Suprapubic skin (tissue), 4 donors: ENCODE measurements at places on chromosomes 5 and 9. TPM values are rescaled to one million over a fixed set of nuclear protein-coding genes. Genes with fewer than 3 reads are reported as not detected.

PCDHGA8 gene
- total RNA-seq: 1.1 TPM

GRCh38 chr5:149004559-149004958, 58.3 kb downstream of the SH3TC2 start:
- no peak overlapping the region for H3K27ac ChIP-seq
- no peaks in the 10 kb centered on the region for H3K36me3 ChIP-seq
- DNase-seq: no peak
- H3K27me3 ChIP-seq: no peaks in the 10 kb centered on the region
- peaks cover 20% of the 10 kb centered on the region for H3K4me1 ChIP-seq

DNA sequence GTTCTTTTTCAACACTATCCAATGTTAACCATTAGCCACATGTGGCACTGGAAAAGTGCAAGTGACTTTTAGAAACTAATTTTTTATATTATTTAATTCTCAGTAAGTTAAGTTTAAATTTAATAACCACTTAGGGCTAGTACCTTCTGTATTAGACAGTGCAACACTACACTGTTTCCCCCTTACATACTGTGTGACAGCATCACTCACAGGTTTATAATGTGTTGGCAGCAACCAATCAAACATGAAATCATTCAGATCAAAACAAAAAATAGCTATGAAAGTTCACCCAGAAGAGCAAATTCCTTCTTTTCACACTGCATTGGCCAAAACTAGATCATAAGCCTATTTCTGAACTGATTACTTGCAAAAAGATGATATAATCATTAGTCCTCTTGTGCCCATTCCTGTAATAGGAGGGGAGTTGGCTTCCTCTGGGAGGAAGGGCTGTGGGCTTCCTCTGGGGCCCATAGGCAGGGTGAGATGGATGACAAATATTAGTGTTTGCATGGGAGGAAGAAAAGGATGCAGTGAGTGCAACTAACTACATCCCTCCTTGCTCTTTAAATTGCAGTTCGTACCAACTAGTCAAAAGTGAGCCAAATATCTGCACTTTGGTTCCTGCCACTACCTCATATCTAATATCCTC, 708.1 kb upstream of the RGMB start:
- no peaks in the 10 kb centered on the region for H3K4me1 ChIP-seq
- no peaks in the 10 kb centered on the region for H3K27me3 ChIP-seq
- no peaks in the 10 kb centered on the region for H3K36me3 ChIP-seq
- no peak overlapping the region for H3K4me3 ChIP-seq
- no peak for DNase-seq
- no peak overlapping the region for H3K27ac ChIP-seq

ARHGEF28 gene
- 46.7 TPM for total RNA-seq

- no peaks in the 10 kb centered on the region for H3K4me1 ChIP-seq
- DNase-seq: no peak
- H3K27ac ChIP-seq: no peak overlapping the region
Observed at GRCh38 chr9:31394015-31394473, 990.4 kb upstream of the ACO1 start.

DNA sequence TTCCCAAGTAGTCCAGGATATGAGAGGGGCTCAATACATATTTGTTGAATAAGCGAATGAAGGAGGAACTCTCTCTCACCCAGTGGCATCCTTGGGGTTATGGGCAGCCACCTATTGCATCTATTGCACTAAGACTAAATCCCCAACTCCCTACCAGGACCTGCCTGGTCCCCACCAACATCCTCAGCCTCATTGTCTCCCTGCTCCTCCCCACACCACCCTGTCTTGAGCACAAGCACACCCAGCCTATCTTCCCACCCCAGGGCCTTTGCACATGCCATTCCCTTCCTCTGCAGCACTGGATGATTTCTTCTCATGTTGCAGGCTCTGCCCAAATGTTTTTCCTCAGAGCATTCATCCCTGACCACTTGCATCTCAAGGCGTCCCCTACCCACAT, 133.8 kb downstream of the BARX1 start:
- H3K27me3 ChIP-seq: peaks cover 66% of the 10 kb centered on the region
- no peaks in the 10 kb centered on the region for H3K36me3 ChIP-seq
- no peak overlapping the region for H3K27ac ChIP-seq
- H3K4me3 ChIP-seq: no peak overlapping the region
- no peaks in the 10 kb centered on the region for H3K4me1 ChIP-seq
- DNase-seq: no peak

DNA sequence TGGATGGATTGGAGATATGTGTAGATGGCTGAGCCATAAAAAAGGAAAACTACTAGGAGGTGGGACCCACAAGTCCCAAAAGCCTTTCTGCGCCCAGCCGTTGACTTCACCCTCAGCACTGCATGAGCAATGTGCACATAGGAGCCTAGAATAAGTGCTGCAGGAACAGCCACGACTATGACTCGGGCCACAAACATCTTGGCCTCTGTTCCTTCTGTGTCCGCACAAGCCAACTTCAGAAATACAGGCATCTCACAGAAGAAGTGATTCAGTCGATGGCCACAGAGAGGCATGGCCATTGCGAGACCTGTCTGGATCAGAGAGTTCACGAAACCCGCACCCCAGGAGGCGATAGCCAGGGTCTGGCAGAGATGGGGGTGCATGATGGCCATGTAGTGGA, 587 bp downstream of the OR2Y1 start:
- H3K36me3 ChIP-seq: no peaks in the 10 kb centered on the region
- H3K27me3 ChIP-seq: peaks cover 22% of the 10 kb centered on the region
- H3K4me3 ChIP-seq: no peak overlapping the region
- no peaks in the 10 kb centered on the region for H3K4me1 ChIP-seq

- H3K27ac ChIP-seq: no peak overlapping the region
- no peaks in the 10 kb centered on the region for H3K27me3 ChIP-seq
- peaks cover 13% of the 10 kb centered on the region for H3K36me3 ChIP-seq
- no peak for DNase-seq
Observed at GRCh38 chr5:34022121-34022705, 14.4 kb upstream of the AMACR start.

DNA sequence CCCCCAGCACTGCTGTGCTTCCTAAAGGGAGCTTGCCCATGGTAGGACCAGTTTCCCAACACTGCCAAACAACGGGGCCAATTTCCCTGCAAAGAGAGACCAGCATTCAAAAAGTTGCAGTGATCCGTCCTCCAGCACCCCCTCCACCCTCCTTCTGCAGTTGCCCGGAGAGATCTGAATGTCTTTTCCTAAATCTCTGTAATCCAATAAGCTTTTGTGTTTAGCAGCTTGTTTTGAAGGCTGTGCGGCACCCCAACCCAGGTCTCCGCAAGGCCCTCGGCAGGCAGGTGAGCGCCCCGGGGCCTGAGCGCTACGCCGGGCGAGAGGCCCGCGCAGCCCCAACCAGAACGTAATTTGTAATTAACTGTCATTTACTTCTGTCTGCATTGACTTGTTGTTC, 366.9 kb upstream of the IRX2 start:
- H3K27ac ChIP-seq: no peak overlapping the region
- DNase-seq: no peak
- no peaks in the 10 kb centered on the region for H3K36me3 ChIP-seq
- no peak overlapping the region for H3K4me3 ChIP-seq
- H3K27me3 ChIP-seq: peaks cover 41% of the 10 kb centered on the region
- H3K4me1 ChIP-seq: no peaks in the 10 kb centered on the region

CCDC183 gene
- total RNA-seq: 1.9 TPM

DNA sequence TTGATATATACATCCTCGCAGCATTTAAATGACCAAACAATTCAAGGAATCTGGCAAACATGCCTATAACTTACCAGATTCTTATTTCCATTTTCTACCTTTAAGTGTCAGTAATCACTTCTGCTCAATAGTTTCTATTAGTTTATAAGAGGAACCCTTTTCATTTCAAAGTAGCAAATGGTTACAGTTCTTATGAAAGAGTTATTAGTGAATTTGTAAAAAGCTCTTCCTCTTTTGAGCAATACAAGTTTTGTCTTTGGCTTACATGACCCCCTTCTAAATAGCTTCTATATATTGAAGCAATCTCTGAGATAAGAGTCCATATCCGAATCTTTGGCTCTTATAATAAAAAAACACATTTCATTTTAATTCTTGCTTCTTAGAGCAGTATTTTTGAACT, 42.0 kb downstream of the ELL2 start:
- no peak overlapping the region for H3K27ac ChIP-seq
- H3K4me3 ChIP-seq: no peak overlapping the region
- DNase-seq: no peak
- H3K27me3 ChIP-seq: no peaks in the 10 kb centered on the region
- peaks cover 21% of the 10 kb centered on the region for H3K4me1 ChIP-seq
- no peaks in the 10 kb centered on the region for H3K36me3 ChIP-seq

KIF4B gene
- total RNA-seq: not detected

GRCh38 chr5:76590027-76590426, 33.2 kb downstream of the F2RL2 start:
- H3K27ac ChIP-seq: no peak overlapping the region
- no peaks in the 10 kb centered on the region for H3K36me3 ChIP-seq
- H3K27me3 ChIP-seq: no peaks in the 10 kb centered on the region
- H3K4me1 ChIP-seq: no peaks in the 10 kb centered on the region
- H3K4me3 ChIP-seq: no peak overlapping the region

- H3K27me3 ChIP-seq: no peaks in the 10 kb centered on the region
- no peaks in the 10 kb centered on the region for H3K4me1 ChIP-seq
- H3K4me3 ChIP-seq: no peak overlapping the region
Observed at GRCh38 chr5:77924081-77924480, 147.9 kb upstream of the TBCA start.

GABRA6 gene
- not detected for total RNA-seq

DNA sequence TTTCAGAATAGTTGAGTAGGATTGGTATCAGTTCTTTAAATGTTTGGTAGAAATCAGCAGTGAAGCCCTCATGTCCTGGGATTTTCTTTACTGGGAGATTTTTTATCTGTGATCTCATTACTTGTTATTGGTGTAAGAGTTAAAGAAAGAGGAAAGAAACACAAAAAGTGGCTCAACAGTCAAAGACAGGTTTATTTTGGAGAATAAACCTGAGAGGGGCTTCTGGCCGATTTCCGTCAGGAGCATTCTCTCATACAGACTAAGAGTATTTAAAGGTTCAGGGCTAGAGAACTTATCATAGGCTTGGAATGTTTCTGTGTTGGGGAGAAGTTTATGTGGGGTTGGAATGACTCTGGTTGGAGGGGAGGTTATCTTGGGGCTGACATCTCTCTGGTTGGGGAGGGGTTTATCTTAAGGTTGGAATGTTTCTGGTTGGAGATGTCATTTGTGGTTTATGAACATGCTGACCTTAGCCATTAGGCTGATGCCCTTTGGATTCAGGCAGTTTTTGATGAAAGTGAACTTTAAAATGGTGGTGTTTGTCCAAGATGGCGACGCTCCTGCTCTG, 62.5 kb downstream of the CFAP95 start:
- H3K4me3 ChIP-seq: no peak overlapping the region
- H3K27me3 ChIP-seq: no peaks in the 10 kb centered on the region
- no peak overlapping the region for H3K27ac ChIP-seq
- H3K4me1 ChIP-seq: no peaks in the 10 kb centered on the region
- no peak for DNase-seq
- no peaks in the 10 kb centered on the region for H3K36me3 ChIP-seq

ZNF79 gene
- total RNA-seq: 4.8 TPM

GRCh38 chr9:137460363-137461315, 1.5 kb upstream of the NSMF start:
- no peak overlapping the region for H3K27ac ChIP-seq
- no peaks in the 10 kb centered on the region for H3K27me3 ChIP-seq
- H3K36me3 ChIP-seq: peaks cover 26% of the 10 kb centered on the region
- H3K4me3 ChIP-seq: no peak overlapping the region
- DNase-seq: no peak

DNA sequence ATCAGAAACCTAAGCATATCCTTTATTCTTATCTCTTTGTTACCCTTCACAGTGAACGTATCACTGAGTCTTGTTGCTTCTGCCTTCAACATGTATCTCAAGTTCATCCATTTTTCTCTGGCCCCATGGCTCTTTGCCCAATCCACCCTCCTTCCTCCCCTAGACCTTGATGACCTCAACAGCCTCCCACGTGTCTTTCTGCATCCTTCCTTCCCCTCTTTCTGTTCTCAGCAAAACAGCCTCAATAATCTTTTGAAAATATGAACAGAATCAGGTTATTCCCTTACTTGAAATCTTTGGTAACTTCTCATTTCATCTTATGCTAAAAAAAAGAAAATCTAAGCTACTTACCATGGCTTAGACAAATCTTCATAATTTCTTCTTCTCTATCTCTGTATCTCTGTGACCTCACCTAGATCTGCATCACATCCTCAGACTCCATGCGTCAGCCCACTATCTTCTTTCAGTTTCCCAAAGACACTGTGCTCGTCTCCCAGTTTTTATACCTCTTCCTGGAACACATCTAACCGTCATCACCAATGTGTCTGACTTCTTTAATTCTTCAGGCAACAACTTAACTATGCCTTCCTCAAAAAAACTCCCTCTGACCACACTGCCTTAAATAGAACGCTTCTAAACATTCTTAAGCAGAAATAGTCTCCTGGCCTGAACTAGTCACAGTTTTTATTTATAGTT, 208.0 kb downstream of the PARP8 start:
- H3K27me3 ChIP-seq: no peaks in the 10 kb centered on the region
- H3K4me1 ChIP-seq: no peaks in the 10 kb centered on the region
- no peak overlapping the region for H3K27ac ChIP-seq
- H3K36me3 ChIP-seq: no peaks in the 10 kb centered on the region
- no peak for DNase-seq

OR2V2 gene
- total RNA-seq: not detected

GRCh38 chr5:134902071-134902801, 2.7 kb upstream of the PCBD2 start:
- DNase-seq: no peak
- peaks cover 16% of the 10 kb centered on the region for H3K36me3 ChIP-seq
